ENCODE measurements at places on chromosomes 5 and 9.

DNA sequence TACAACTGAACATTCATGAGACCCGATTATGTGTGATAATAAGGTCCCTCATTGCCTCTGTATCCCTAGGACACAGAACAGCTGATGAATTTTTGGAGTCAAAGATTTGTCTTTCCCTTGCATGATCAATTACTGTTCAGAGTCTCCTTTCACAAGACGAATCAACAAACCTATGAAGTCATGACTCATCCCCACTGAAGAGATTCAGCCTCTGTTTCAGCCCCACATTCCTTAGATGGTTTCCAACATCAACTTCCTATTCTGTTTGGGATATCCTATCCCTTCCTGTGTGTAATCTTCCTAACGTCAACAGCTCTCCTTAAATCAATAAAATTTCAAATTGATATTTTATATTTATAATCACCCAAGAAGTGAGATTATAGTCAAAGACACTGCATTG lies 199.0 kb downstream of the DNAH5 start:
- no peak for DNase-seq

DNA sequence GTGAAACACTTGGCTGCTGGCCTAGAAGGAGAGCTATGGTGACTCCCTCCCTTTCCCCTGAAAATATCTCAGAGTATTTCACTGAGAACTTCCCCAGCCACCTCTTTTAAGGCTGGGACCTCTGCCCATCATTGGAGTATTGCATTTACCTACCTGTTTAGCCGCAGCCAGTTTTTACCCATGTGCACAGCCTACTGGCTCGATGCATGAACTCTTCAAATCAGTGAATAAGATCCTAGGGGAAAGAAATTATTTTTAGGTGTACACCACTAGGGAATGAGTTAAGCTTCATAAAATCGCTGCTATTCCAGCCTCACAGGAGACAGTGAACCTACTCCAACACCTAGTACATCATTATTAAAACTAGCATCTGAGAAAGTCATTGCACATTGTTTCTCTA lies 16.8 kb upstream of the FAM174A start:
- DNase-seq: no peak

GRCh38 chr5:16574789-16575721 lies 41.7 kb downstream of the RETREG1 start:
- DNase-seq: no peak

GRCh38 chr9:86099701-86100364 lies 475 bp upstream of the GOLM1 start:
- DNase-seq: no peak

DNA sequence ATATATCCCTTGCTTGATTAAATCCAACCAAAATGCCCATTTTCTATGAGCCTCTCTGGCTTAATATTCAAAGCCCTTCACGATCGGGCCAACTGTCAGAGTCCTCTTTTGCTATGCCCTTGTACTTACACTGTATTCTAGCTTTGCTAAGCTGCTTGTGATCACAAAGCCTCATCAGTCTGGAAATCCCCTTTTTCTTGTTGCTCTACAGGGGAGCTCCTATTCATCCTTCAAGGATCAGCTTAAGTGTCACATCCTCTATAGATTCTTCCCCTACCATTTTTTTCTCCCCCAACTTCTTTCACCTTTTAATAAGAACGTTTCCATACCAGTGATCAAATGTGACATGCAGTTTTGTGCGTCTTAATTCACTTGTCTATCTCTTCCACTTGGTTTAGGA lies 450.4 kb upstream of the CHD1 start:
- DNase-seq: no peak

GRCh38 chr5:177987326-177987725 lies 8.7 kb downstream of the PROP1 start:
- no peak for DNase-seq

DNA sequence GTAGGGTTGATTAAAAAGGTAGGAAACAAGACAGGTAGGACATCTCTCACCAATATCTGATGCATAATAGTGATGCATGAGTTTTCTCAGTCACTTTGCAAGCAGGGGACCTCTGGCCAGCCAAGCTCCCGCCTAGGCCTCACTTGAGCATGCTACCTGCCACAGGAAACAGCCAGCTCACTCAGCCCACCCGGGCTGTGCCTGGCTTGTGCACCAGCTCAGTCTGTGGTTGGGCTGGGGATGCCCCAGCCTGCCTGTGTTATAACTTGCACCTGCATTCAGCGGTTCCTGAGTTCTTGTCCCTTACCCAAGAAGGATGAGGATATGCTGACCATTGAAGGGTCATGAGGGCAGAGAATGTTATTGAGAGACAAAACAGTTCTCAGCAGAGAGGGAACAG lies 172.8 kb upstream of the PLCXD3 start:
- no peak for DNase-seq

- no peak for DNase-seq
Measured at GRCh38 chr5:106755066-106755465, 915.7 kb downstream of the EFNA5 start.

DNA sequence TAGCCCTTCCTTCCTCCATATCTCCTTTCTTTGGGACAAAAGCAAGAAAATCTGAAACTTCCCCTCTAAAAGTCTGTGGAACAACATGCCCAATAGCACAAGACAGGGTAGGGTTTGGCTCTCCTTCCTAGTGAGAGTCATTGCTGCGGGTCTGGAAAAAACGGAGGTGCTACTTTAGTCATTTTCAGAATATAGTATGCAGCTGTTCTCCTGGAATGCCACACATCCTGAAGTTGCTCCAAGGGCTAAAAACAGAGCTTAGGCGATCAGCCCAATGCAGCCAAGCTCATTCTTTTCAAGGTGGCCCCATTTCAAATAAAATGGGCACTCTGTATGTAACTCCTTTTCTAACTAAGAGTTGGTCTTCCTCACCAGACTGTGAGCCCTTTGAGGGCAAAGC lies 39.5 kb upstream of the MYOT start:
- no peak for DNase-seq

- no peak for DNase-seq
Measured at GRCh38 chr9:132381966-132382541, 24.6 kb downstream of the TTF1 start.

- DNase-seq: no peak
Measured at GRCh38 chr5:134851307-134851923, 5.6 kb downstream of the C5orf24 start.

GRCh38 chr9:81627481-81627880 lies 61.9 kb downstream of the TLE1 start:
- DNase-seq: no peak

DNA sequence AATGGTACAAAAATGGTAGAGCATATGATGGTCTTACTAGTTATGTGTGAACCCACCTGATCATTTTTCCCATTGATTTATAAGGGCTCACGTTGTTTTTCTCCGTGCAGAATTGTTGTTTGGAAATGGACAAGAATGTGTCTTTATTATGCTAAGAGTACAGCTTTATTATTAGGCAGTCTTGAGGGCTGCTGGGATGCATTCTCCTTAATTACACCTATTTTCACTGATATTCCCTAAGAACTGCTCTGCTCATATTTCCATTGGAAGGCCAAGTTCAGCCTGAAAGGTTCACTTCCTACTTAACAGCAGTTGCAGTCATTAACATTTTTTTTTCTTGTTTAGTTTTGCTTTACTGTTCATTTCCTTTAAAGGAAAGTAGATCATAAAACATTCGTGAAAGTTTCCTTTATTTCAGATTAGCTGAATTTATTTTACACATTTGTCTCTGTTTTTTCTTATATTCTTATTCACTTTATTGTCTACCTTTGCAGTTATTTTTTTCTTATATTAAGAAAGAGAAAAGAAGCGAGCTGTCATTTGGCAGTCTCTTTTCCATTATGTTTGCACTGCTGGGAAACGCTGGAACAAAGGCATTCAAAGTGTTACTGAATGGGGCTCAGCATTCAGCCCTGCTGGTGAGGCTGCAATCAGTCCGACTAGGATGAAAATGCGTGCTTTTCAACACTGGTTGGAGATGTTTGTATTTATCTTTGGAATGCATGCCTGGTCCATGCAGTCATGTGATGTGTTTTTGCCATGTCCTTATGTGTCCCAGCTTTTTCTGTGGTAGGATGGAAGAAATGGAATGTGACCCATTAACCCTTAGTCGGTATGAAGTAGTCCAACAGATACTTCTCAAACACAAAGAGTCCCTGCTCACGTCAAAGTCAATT lies 602.7 kb upstream of the ZNF608 start:
- no peak for DNase-seq

DNA sequence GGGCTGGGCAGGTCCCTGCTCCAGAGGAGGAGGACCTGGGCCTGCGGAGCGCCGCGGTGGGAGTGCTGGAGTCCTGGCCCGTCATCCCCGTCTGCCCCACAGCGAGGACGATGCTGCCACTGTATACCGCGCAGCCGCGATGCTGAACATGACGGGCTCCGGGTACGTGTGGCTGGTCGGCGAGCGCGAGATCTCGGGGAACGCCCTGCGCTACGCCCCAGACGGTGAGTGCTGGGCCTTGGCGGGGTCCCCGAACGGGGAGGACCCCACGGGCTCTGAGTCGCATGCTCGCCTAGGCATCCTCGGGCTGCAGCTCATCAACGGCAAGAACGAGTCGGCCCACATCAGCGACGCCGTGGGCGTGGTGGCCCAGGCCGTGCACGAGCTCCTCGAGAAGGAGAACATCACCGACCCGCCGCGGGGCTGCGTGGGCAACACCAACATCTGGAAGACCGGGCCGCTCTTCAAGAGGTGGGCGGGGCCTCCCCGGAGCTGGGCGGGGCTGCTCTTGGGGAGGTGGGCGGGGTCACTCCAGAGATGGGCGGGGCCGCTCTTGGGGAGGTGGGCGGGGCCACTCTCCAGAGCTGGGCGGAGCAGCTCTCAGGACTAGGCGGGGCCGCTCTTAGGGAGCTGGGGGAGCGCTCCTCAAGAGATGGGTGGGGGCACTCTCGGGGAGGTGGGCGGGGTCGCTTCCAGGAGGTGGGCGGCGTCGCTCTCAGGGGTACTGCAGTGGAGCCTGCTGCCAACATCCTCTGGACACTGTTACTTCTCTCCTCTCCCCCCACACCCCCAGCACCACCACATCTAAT lies 13.1 kb downstream of the LRRC26 start:
- no peak for DNase-seq

GRCh38 chr9:2053883-2054845 lies 39.0 kb downstream of the SMARCA2 start:
- no peak for DNase-seq

DNA sequence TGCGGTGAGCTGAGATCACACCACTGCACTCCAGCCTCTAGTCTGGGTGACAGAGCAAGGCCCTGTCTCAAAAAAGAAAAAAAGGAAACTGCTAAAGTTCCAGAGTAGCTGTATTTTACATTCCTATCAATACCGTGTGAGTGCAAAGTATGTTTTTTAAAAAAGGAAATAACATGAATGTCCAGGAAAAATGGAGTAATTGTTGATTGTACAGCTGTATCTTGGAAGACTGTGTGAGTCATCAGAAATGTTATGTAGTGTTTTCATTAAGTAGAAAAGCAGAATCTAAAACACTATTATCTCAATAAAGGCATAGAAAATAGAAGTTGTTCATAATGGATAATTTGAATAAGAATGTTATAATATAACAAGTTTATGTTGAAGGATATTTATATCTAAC lies 53.9 kb downstream of the ZCCHC7 start:
- DNase-seq: no peak

- no peak for DNase-seq
Measured at GRCh38 chr5:146484714-146485391, 31.1 kb downstream of the GPR151 start.

DNA sequence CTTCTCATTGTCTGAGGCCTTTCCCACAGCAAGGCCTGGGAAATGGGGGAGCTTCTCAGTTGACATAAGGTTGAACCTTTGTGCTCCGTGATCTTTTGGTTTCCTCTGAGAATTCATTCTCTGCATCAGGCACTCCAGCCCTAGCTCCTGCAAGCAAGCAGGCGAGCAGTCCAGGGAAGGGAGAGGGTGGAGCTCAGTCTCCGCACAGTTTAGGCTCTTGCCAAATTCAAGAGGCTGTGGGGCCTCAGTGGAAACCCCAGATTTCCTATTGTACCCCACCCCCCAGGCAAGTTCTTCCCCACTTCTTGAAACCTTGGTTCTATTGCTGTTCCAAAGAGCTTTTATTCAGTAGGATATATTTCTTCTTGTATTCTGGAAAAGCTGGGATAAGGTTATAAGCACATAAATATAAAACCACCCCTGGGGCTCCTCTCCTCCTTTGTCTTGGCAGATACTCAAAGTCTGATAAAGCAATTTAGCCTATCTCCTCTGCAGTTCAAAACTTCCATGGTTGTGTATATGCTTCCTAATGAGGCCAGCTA lies 147.2 kb downstream of the PDZD2 start:
- no peak for DNase-seq

DNA sequence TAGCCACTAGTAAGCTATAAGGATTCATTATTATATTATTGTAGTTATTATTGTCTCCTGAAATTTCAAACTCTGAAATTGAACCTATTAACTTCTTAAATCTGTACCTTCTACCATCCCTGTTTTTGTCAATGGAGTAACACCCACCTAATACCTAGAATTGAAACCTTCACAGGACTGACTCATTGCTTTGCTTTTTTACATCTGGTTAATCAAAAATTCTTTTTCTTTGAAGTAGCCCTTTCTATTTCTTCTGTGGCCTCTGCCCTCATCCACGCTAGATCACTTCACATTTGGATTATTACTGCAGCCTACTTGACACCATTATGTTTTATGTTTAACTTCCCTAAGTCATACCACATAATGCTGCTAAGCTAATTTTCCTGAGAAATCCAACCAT lies 35.6 kb downstream of the RBM27 start:
- no peak for DNase-seq

GRCh38 chr5:173530547-173530946 lies 85.9 kb downstream of the BOD1 start:
- no peak for DNase-seq

DNA sequence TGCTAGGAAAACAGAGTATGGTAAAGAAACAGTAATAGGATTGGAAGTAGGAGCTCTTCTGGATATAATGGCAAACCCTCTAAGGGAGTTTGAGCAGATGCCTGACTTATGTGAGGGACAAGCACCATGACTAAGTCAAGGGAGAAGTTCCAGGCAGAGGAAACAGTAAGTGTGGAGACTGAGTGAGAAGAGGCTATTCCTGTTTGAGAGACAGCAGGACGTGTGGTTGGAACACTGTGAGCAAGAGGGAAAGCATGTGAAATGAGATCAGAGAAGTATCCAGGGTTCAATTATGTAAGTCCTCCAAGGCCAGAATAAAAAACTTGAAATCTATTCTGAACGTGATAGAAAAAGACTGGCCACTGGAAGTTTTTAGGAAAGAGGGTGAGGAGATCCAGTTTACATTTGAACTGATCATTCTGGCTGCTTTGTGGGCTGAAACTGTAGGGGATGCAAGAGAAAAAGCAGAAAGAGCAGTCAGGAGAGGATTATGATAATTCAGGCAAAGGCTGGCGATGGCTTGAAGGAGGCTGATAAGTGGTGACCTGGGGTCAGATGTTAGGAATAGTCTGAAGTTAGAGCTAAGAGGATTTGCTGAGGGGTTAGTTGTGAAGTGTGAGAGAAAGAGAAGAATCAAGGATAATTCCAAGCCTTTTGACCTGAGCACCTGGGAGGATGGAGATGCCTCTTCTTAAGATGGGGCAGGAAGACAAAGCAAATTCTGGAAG lies 19.2 kb downstream of the DMAC1 start:
- no peak for DNase-seq

DNA sequence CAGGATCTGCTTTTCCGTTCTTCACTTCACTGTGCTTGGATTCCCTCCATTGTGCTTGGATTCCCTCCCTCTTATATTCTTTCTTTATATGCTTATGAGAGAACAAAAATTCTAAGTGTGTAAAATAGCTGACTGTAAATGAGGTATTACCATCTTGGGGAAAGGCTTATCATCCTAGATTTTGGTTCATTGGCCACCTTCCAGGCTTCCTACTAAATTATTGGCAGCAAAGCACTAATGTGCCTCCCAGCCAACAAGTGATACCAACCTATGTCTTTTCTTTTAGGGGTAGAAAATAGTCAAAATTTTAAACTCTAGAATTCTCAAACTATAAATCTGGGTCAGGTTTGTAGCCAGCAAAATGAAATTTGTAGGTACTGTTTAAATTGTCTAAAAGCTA lies 52.7 kb downstream of the NDUFAF2 start:
- DNase-seq: no peak

All from NCI-H1694 (cell line).